ENCODE measurements at places on chromosomes 12 and 14. TPM values are rescaled to one million over a fixed set of nuclear protein-coding genes. Genes with fewer than 3 reads are reported as not detected.

RHNO1 gene
- total RNA-seq: 34.5 TPM

HHIPL1 gene
- 0.80 TPM for total RNA-seq

CABP1 gene
- total RNA-seq: not detected

SLCO1A2 gene
- total RNA-seq: under 0.01 TPM

CD4 gene
- total RNA-seq: not detected

ITGA7 gene
- total RNA-seq: 0.57 TPM

CCDC177 gene
- not detected for total RNA-seq

POLE2 gene
- 30.1 TPM for total RNA-seq

OR11G2 gene
- total RNA-seq: not detected

FGF6 gene
- total RNA-seq: not detected

KRT6C gene
- not detected for total RNA-seq

NGB gene
- total RNA-seq: not detected

BDKRB2 gene
- not detected for total RNA-seq

C3AR1 gene
- 0.27 TPM for total RNA-seq

MYG1 gene
- total RNA-seq: 32.7 TPM

NAB2 gene
- total RNA-seq: 8.3 TPM

MYF5 gene
- total RNA-seq: not detected

HOXC9 gene
- 0.22 TPM for total RNA-seq

OTOGL gene
- 5.3 TPM for total RNA-seq

PIWIL1 gene
- total RNA-seq: not detected

RNASE3 gene
- total RNA-seq: not detected

AKAP6 gene
- 0.43 TPM for total RNA-seq

TAS2R10 gene
- total RNA-seq: 1.1 TPM

CCDC197 gene
- total RNA-seq: not detected

CLSTN3 gene
- 31.1 TPM for total RNA-seq

ARMH4 gene
- 1.9 TPM for total RNA-seq

TDRD9 gene
- 1.1 TPM for total RNA-seq

PRPF39 gene
- 43.6 TPM for total RNA-seq

WDR89 gene
- 16.1 TPM for total RNA-seq

NPFF gene
- not detected for total RNA-seq

MEG3 gene
- total RNA-seq: 12.7 TPM

RASSF8 gene
- 80.1 TPM for total RNA-seq

CLEC1B gene
- not detected for total RNA-seq

CCDC38 gene
- 0.13 TPM for total RNA-seq

ARHGAP9 gene
- total RNA-seq: 0.13 TPM

BICD1 gene
- total RNA-seq: 21.1 TPM

CEBPE gene
- total RNA-seq: not detected

TCL1A gene
- total RNA-seq: not detected

MDGA2 gene
- total RNA-seq: not detected

KRT85 gene
- total RNA-seq: not detected

All from thoracic aorta endothelial cell (primary cell).